ENCODE measurements at places on chromosomes 3 and 15.

DNA sequence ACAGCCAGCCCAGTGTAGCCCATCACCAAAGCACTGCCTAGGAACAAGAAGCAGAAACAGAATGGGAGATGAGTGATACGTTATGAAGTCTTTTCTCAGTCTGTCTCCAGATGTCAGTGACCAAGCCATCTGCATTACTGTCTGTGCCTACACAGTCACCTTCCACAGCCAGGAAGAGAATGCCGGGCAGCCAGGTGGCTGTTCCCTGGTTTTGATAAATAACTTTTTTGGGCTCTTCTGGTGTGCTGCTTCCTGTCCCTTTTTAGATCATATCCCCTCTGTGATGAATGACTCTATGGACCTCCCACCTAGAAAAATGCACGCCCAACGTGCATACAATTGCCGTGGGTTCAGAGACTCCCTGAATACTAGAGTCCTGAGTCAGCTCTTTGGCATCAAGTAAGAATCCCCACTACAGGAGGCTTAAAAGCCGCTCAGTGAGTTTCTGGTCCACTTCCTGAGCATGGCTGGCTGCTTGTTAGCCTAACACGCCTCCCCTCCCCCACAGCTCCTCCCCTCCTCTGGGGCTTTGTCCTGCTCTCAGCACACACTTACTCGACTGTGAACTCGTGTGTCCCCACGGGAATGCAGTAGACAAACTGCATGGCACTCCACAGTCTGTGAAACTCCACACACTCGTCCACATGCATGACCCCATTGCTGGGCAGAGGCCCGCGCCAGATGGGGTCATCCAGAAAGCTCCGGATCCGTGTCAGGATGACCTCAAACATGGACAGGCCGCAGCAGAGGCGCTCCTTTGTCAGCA, 34.7 kb downstream of the NIPA2 start:
- no peak for DNase-seq

DNA sequence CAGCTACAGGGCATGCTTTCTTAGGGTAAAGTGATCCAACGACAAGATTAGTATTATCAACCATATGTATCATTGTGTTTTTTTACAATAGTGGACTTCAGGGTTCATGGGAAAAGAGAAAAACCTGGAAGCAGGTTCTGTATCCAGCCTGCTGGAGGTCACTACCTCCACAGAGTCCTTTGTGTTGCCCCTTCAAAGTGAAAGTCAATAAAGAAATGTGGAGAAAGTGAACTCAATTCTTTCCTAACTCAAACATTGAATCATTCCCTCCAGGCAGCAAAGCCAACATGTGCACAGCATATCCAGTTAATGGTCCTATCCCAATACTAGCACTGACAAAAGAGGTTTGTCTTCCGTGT, 45.4 kb downstream of the FGF7 start:
- DNase-seq, result no peak

DNA sequence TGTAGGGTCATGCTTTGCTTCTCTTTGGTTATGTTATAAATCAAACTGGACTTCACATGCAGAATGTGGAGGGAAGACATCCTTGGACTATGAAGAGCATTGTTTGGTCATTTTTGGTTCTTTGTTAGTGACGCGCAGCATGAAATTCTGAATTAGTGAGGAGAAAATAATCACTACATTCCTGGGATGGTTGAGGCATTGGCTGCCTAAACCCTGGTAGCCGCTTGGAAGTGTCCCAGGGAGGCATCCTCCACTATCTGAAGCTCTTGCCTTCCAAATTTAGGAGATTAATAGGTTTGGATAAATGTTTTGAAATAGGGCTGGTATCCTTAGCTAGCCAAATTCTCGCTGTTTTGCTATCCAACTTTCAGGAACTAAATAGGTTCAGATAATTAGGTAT, 96.2 kb downstream of the CLSTN2 start:
- DNase-seq, result no peak

DNA sequence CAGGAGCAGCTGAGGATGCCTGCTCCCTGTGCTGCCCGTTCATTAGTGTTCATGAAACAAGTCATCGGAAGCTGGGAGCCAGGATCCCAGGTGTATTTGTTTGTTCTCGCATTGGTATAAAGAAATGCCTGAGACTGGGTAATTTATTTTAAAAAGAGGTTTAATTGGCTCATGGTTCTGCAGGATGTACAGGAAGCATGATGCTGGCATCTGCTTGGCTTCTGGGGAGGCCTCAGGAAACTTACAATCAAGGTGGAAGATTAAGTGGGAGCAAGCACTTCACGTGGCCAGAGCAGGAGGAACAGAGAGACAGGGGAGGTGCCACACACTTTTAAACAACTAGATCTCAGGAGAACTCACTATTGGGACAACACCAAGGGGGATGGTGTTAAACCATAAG, 5.5 kb upstream of the HYKK start:
- DNase-seq, result no peak

DNA sequence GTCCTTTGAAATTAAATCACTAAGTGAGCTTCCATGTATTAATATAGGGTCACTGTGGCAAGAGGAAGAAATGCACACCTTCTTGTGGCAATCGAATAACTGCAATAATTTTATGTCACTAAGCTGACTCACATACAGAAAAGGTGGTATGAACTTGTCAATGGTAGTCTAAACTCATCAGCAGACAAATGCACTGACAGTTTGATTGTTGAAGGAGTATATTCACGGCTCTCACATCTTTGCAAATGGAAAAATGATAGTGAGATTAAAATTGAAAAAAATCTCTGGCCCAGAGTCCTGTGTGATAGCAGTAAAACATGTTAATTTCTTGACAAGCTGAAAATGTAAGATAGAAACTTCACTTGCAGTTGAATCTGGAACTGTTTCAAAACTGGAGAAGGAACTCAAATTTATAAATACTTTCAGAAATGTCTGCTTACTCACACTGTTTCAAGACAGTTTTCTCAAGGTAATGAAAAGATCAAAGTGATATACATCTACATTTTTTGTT, 215.8 kb upstream of the CADM2 start:
- DNase-seq, result no peak

GRCh38 chr15:74383286-74383685, 15.8 kb upstream of the CYP11A1 start:
- no peak for DNase-seq

- DNase-seq, result no peak
Observed at GRCh38 chr3:39144748-39145380, 8.5 kb downstream of the CSRNP1 start.

- DNase-seq, result no peak
Observed at GRCh38 chr15:101193806-101194545, 57.9 kb downstream of the CHSY1 start.

- no peak for DNase-seq
Observed at GRCh38 chr15:101016581-101016980, 97.4 kb downstream of the LRRK1 start.

DNA sequence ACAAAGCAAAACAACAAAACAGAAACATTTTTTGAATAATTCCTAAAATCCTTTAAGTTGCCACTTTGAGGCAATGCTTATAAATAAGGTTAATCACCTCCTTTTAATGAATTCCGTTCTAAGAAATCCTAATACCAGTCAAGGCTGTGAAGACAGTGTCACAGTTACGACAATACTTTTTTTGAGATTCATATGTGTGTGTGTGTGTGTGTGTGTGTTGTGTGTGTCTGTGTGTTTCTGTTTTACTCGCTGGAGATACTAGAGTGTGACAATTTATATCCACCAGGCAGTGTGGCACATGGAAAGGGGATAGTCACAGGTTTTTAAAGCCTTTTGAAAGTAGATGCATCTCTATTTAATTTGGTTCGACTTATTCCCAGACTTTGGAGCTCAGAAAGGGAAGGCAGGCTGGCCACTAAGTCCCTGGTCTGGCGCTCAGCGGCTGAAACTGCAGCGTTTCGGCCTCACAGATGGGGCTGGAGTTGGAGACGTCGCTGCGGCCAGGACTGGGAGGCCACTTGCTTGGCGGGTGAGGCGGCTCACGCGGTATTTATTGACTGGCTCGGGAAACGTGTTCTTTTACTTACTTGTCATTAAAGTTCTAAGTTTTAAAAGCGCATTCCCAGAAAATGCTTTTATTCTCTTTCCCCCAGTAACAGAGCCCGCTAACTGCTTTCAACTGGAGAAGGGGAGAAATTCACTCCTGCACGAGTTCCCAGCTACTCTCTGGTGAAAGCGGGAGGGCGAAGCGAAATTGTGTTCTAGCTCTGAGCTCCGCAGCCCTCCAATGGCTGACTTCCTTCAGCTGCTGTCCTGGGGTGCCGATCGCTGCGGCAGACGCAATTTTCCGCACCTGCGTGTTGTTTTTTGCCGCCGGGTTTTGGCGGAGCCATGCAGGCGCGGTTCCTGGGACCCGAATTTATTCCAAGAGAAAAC, 13.7 kb downstream of the ZIC1 start:
- no peak for DNase-seq

DNA sequence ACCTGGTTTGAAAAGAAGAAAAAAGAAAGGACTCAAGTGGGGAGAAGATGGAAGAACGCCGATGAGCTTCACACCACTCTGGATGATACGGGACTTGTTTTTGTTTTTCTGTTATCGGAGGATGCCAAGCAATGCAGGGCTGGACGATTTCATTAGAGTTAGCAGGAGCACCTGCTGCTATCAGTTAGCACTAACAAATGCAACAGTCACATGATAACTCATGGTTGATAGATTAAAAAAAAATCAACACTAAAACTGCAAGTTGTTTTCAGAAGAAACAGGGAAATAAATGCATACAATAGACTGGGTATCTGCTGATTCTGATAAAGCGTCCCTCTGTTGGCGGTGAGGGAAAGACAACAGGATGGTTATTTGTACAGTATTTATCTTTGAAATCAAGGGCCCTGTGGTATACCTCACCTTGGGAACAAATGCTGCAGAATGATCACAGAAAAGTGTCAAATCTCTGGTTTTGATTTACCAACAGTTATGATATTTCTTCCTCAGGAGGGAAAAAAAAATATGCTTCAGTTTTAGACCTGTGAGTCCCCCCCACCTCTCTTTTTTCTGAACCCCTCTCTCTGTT, 575.1 kb downstream of the FOXP1 start:
- peak; percentile 43 for DNase-seq

- DNase-seq, result peak; percentile 59
Observed at GRCh38 chr3:13040361-13041074, 32.7 kb downstream of the IQSEC1 start.

DNA sequence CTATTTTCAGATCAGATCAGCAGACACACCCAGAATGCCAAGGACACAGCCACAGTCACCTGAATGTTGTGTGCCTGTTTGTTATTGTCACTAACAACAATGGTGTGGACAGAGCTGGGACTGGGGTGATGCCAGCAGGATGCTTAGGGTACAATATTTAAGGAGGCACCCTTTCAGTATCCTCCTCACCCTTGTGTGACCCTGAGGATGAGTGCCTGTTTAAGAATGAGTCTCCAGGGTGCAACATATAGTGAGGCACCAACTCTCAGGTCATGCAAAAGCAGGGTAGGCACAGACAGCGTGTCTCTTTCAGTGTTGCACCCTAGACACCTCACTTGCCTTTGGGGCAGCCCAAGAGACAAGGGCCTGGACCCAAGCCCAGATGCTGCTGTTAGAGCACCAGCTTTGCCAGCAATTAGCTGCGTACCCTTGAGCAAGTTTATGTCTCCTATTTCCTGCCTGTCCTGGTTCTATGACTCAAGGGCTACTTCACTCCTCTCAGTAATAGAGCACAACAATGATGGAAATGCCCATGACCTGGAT, 122.6 kb downstream of the AQP9 start:
- DNase-seq, result no peak

DNA sequence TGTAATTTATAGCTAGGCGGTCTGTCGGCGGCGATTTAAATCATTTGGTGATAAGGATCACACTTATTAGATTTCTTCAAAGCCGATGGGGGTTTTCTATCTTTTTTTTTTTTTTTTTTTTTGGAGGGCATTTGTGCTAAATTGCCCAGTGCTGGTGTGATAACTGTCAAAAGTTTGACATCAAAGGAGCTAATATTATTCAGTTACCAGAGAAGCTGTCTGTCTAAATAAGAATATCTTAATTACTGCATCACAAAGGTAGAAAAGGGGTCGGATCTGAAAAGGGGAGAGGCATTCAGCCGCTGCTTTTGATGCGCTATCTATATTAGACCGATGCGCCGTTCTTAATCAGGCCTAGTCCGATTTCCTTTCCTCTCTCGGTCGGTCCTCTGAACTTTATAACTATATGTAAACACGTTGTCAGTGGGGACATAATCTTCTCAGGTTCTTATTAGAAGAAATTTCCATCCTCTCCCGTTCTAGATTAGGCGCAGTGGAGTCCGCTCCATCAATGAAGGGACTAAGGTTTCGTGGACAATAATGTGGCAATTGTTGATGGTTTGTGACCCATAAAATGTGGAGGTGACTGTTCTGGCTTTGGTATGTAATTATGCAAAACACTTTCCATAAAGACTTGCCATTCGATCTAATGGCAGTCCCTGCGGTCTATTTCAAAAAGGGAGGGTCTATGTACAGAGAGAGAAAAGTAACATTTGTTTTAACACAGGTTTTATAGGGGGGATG, 31.7 kb downstream of the NR2F2 start:
- no peak for DNase-seq

GRCh38 chr15:64246364-64247189, 83.8 kb upstream of the PPIB start:
- DNase-seq, result peak; percentile 7
